ENCODE measurements at places on chromosomes 13 and 19.

GRCh38 chr13:85509512-85509911 lies 289.7 kb downstream of the SLITRK6 start:
- DNase-seq: no peak

DNA sequence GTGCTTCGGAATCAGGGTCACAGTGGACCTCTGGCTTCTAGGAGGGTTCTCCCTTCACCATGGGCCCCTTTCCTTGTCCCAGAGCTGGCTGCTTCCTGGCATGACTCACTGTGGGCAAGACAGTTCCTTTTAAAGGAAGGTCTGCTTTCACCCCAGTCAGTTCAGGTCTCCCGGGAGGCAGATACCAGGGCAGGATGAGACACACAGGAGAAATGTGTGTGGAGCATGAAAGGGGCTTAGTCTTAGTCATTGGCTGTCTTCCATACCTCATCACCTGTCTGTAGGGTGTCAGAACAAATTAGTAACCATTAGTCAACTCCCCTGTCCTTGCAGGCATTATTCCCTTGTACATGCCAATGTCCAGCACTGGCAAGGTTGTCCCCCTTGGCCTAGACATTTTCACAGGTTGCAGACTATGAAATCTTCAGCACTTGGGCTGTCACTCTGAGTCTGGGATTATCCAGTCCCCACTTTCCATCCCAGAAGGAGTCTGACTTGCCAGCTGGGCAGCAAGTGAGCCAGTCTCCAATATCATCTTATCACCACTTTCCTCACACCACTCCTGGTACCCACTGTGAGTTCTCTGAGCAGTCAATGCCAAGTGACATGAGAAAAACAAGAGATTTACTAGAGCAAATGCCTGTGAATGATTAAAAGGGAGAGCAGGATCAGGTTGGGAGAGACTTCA lies 76.8 kb upstream of the MEDAG start:
- DNase-seq: no peak

DNA sequence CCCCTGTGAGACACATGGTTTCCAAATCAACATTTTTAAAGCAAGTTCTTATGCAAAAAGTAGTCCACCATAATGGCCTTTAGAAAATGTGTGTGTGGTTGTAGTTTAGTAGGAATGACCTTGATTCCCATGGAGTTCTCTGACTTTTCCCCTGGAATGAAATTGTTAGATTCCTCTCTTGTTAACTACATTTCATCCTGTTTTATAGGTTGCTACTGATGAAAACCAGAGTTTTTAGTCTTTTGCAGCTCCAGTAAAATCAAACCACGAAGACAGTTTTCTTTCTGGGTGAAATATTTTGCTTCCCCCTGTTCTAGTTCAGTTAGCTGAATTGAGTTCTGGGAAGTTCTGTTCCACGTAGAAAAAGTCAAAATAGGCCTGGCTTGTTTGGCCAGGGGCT lies 107.7 kb downstream of the RAB20 start:
- no peak for DNase-seq

DNA sequence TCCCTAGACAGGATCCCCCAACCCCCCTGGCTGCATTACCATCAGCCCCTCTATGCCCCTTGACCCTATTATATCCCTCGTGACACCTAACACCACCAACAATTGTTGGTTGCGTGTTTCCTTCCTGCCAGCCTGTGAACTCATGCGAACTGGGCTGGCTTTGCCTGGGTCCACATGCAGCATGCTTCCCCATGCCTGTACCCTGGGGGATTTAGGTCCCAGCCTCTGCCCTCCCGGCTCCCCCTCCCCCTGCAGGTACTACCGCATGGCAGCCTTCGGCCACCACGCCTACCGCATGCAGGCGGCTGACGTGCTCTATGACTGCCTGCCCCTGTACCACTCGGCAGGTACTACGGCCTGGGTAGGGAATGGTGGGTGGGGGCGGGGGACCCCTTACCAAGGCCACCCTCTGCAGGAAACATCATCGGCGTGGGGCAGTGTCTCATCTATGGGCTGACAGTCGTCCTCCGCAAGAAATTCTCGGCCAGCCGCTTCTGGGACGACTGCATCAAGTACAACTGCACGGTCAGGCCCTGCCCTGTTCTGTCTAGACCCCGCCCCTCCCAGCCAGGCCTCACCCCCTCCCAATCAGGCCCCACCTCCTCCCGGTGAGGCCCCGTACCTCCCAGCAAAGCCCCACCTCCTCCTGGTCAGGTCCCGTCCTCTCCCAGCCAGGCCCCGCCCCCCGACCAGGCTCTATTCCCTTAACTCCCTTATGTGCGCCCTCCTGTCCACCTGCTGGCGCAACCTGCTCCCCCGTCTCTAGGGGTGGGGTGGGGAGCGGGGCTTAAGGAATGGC lies 18.5 kb downstream of the SLC27A1 start:
- DNase-seq: no peak

DNA sequence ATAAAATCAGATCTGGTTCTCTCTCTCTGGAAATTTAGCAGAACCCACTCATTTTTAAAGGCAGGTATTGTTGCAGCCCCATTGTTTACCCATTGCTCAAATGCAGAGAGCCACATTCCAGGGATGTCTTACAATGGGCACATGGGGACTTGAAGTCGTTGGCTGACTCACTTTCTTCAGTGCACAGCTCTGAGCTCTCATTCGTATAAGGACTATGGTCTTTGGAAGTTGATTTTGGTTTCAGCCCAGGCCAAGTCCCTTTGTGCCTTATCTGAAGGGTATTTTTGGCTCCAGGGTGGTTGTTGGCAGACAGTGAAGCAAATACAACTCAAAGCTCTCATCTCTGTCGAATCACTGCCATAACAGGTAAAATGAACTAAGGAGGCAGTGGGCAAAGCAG lies 47.3 kb upstream of the CLDN10 start:
- DNase-seq: no peak

- DNase-seq: no peak
Observed at GRCh38 chr13:23357349-23357748, 76.2 kb downstream of the SACS start.

DNA sequence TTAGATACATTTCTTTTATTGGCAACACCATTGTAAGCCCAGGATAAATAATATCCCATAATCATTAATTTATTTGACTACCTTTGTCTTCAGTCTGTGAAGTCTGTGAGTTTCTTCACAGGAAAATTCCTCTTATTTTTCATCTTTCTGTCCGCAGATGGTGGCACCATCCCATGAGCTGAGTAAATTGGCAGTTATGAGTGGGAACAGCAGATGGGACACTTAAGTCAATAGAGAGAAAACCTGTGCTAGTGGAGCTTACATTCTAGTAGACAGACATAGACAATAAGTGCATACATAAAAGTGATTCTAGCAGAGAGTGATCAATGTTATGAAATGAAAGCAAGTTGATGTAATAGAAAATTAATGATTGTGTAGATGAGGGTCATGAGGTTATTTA lies 638.2 kb upstream of the MIR17HG start:
- DNase-seq: no peak

- peak; percentile 51 for DNase-seq
Observed at GRCh38 chr13:30509254-30510050, 43.7 kb upstream of the HMGB1 start.

DNA sequence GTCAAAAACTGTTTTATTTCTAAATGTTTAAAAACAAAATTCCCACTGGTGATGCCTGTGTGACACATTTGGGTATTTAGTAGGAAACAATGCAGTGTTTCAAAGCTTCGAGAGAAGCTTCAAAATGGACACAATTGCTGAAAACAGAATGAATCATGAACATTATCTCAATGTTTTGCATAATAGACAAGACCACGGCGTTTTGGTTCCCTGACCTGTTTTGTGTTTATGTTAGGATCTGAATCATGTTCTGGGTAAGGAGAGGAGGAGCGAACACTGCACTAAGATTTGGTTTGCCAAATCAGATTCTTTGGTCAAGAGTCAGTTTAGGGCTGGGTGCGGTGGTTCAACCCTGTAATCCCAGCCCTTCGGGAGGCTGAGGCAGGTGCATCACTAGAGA lies 42.2 kb downstream of the IFT88 start:
- no peak for DNase-seq

- DNase-seq: no peak
Observed at GRCh38 chr13:23608701-23609413, 38.6 kb downstream of the TNFRSF19 start.

- DNase-seq: no peak
Observed at GRCh38 chr19:36051236-36051635, 2.8 kb downstream of the THAP8 start.

GRCh38 chr13:50908371-50908770 lies 1.2 kb upstream of the RNASEH2B start:
- no peak for DNase-seq

GRCh38 chr13:66888698-66889097 lies 341.4 kb downstream of the PCDH9 start:
- DNase-seq: no peak

GRCh38 chr13:114057166-114058050 lies 75.0 kb downstream of the RASA3 start:
- DNase-seq: no peak

- no peak for DNase-seq
Observed at GRCh38 chr13:22561581-22561980, 619.2 kb upstream of the SGCG start.

GRCh38 chr13:95067303-95067702 lies 233.9 kb downstream of the ABCC4 start:
- no peak for DNase-seq

All from osteocyte (in vitro differentiated cells).